Brain microvascular endothelial cell (primary cell): ENCODE measurements at places on chromosomes 16 and 17.

- DNase-seq, result no peak
Measured at GRCh38 chr17:41131979-41132378, 8.0 kb upstream of the KRTAP4-12 start.

DNA sequence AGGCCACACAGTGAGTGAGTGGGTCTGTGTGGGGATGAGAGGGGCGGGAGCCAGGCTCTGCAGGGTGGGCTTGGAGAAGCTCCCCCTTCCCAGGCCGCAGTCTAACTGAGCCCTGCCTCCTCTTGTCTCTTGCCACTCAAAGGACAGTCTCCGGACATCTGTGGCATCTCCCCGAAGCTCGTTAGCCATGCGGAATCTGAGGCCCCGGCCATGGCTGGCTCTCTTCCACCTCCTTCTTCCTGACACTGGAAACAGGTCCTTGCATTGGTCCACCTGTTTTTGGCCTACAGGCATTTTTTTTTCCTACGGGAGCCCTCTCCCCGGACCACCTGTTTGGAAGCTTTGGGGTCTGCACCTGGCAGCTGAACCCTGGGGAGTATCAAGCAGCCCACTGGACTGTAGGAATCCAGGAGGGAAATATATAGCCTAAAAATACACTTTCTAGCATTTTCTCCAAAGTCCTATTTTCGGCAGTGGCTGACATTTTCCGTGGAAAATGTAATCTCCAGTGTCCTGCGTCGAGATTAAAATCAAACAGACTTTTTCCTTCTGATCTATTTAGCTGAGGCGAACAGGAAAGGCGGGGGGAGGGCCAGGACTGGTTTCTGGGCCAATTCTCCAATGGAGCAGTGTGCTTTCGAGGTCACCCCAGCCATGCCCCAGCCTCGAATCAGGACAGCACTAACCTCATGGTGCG lies 9.1 kb downstream of the ATP2A3 start:
- DNase-seq, result no peak

DNA sequence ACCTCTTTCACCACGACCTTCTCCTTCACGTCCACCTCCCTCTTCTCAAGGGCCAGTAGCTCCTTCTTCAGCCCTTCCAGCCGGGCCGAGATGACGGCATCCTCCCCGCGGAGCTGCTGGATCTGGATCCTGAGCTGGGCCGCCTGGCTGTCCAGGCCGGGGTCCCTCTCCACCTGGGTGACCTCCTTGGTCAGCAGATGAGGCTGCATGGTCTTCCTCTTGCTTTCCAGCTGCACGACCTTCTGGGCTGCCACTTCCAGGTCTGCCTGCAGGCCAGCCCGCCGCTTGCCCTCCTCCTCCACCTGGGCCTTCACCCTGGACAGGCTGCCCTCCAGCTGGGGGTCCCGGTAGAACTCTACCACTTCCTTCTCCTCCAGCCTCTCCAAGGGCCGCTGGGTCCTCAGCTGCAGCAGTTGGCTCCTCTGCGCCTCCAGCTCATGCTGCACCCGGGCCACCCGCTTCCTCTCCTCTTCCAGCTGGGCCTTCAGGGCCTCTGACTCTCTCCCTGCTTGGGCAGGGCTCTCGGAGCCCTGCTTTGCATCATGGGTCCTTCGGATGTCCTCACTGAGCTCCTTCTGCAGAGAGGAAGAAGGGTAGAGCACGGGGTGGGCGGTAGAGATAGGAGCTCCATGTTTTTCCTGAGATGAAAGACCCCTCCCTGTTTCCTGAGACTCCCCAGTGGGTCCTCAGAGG lies 9.5 kb downstream of the CDK3 start:
- no peak for DNase-seq

GRCh38 chr16:12317856-12318537 lies 341.5 kb downstream of the SNX29 start:
- DNase-seq, result no peak

- no peak for DNase-seq
Measured at GRCh38 chr17:2034157-2034556, 4.2 kb downstream of the DPH1 start.

DNA sequence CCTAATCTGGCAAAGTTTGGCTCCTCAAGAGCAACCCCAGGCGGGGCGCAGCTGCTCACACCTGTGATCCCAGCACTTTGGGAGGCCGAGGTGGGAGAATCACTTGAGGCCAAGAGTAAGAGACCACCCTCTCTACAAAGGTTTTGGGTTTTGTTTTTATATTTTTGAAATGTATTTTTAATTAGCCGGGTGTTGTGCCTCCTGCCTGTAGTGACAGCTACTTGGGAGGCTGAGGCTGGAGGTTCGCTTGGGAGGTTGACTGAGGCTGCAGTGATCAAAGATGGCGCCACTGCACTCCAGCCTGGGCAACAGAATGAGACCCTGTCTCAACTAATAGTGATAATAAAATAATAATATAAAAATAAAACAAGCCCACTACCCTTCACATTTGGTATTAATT lies 756 bp upstream of the USP7 start:
- no peak for DNase-seq

GRCh38 chr17:59093145-59093701 lies 13.5 kb downstream of the TRIM37 start:
- no peak for DNase-seq

DNA sequence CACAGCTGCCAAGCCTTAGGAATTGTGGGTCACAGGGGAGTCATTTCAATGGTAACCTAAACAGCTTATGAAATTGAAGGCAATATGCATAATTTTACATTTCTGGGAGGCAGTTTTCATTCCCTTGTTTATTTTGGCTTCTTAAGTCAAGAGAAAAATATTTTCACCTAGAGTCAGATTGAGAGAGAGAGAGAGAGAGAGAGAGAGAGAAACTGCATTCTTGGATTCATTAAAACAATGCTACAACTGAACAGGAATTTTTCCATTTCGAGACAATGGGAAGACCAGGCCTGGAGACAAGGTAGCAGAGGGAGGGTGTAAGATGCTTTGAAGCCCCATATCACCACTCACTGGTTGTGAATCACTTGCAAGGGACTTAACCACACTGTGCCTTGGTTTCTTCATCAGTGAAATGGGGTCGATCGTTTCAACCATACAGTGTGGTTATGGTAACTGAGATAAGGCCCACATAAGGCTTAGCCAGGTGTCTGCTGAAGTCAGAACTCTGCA lies 224.7 kb upstream of the IRX3 start:
- DNase-seq, result no peak

DNA sequence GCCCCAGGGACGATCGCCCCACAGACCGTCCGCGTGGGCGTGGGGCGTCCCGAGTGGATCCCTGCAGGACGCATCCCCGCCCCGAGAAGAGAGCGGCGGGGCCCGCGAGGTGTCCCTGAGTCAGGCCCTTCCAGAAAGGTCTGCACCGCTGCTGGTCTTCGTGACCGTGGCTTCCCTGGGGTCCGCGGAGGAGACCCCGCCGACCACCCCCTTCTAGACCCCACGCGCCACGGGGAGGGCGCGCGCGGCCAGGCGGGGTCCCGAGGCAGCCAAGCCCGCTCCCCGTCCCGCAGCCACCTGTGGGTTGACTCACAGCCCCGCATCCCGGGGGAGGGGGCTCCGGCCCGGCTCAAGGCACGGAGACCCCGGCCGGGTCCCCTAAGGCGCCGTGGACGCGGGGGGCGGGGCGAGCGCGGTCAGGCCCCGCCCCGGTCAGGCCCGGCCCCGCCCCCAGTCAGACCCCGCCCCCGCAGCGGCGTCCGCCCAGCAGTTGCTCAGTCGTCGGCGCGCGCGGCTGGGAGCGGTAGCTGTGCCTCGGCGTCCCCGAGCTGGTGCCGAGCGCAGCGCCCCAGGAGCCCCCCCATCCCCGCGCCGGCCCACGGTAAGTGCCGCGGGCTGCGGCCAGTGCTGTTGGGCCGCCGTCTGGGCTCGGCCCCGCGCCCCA lies at the start of gene BAIAP3:
Gene BAIAP3 (plus strand): TSS at position 497 of the 664 bp plus-strand sequence. CDS start 4,905 bp downstream, outside the sequence.
- no peak for DNase-seq

- no peak for DNase-seq
Measured at GRCh38 chr17:80899402-80900268, 92.0 kb upstream of the CHMP6 start.

- no peak for DNase-seq
Measured at GRCh38 chr16:17194190-17194780, 276.5 kb downstream of the XYLT1 start.
